ENCODE measurements at places on chromosomes 1 and 21.

DNA sequence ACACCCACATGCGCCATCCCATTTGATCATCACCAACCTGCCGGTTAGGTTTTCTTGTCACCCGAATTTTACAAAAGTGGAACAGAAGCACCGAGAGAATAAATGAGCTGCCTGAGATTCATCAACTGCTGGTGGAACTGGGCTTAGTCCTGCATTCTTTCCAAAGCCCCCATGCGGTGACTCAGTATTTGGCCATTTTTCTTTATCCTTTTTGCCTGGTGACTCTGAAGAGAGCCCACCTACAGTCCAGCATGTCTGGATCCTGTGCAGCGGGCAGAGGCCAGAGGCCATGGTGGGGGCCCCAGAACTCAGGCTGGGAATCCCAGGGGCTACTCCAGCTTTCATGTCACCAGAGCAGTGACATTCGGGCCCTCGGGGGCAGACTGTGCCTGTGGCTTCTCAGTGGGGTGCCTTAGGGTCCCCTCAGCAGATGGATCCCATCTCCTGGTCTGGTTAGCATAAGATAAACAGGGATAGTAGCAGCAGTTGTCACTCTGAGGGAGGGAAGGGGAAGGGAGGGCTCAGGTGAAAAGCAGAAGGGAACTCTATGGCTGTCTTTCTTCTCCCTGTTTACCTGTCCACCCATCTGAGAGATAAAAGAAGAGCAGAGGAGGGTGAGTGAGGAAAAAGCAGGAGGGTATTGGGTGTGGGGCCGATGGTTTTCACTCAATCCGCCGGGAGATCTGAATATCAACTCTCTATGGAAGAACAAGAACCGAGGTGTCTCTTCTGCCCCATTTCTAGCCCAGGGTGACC, 63.2 kb downstream of the KIF26B start:
- DNase-seq = no peak

- DNase-seq = no peak
Observed at GRCh38 chr1:209353053-209353452, 230.5 kb upstream of the CAMK1G start.

GRCh38 chr1:30384286-30385245, 338.8 kb downstream of the MATN1 start:
- DNase-seq = no peak

- no peak for DNase-seq
Observed at GRCh38 chr1:230958370-230958769, 20.3 kb downstream of the TTC13 start.

DNA sequence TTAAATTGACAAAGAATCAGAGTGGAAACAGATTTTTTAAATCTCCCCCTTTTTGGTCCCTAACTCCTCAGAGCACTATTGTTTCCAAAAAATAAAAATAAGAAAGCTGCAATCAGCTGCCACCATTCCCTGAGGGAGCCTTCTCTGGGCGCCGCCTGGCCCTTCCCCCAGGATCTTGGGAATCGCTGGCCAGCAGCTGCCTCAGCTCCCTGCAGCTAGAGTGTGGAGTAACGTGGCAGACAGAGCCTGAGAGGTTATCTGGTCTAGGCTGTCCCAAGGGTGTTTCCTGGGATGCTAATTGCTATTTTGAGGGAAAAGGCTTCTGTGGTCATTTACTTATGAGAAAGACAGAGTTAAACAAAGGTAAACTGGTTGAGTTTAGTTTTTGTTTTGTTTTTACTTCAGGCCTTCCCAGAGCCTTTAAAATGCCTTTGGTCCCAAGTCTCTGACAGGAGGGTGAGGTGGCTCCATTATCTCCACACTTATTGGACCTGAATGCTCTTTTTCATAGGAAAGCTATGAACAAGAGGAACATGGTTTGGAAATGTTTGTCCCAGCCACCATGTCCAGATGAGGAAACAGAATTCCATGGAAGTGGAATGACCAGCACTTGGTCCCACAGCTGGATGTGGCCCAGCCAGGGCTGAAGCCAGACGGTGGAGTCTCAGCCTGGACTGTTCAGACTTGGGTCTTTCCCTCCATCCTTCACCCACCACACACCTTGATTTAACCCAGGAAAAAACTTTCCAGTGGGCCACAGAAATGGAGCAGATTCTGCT, 14.1 kb upstream of the KIAA1614 start:
- no peak for DNase-seq

GRCh38 chr21:41965045-41965444, 11.2 kb upstream of the C2CD2 start:
- no peak for DNase-seq

DNA sequence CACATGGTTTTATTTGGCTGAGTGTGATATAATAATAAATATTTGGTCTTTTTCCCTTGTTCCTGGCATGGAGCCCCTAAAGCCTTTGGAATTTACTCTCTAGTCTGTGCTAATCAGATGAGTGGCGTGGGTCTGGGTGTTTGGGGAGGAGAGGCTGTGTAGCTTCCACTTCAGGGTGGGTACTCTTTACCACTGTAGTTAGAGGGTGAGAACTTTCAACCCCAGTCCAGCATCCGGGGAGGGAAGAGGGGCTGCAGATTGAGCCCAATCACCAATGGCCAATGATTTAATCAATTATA, 20.0 kb downstream of the USP25 start:
- DNase-seq = no peak

DNA sequence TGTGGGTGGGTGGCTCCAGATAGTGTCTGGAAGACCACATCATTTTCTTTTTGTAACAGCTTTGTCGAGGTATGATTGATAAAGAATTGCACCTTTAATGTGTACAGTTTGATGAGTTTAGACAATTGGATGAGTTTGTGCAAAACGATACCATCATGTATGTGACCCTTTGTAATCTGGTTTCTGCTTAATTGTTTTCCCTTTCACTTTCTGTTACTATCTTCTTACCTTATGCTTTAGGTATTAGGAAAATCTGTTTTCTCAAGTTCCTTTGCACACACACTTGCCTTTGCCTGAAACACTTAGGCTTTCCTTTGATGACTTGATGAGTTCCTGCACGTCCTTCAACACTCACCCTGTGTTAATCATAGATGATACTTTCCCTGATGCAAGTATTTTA, 6.8 kb downstream of the OR10Z1 start:
- no peak for DNase-seq

All from cerebellar nuclear complex (tissue), 1 donor.